GOT3 (cell line): ENCODE measurements at places on chromosomes 3 and 15.

- no peak for DNase-seq
These were observed 110.0 kb upstream of the CDIN1 start for GRCh38 chr15:36469311-36469966.

DNA sequence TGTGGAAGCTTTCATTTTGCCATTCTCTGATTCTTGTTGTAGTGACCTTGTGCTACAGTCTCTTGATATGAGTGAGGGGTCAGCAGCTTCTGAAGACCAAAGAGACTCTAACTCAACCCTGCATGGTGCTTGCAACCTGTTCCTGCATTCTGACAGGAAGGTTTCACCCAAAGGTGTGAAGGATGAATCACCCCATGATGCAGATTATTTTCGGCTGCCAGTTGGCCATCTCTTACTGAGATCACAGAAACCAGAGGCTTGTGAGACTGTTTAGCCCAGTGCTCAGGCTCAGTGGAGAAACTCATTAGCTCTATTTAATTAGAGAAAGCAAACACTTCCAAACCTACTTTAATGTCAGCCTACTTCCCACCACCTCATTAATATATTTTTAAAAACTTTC lies 29.2 kb upstream of the TPRG1 start:
- no peak for DNase-seq

DNA sequence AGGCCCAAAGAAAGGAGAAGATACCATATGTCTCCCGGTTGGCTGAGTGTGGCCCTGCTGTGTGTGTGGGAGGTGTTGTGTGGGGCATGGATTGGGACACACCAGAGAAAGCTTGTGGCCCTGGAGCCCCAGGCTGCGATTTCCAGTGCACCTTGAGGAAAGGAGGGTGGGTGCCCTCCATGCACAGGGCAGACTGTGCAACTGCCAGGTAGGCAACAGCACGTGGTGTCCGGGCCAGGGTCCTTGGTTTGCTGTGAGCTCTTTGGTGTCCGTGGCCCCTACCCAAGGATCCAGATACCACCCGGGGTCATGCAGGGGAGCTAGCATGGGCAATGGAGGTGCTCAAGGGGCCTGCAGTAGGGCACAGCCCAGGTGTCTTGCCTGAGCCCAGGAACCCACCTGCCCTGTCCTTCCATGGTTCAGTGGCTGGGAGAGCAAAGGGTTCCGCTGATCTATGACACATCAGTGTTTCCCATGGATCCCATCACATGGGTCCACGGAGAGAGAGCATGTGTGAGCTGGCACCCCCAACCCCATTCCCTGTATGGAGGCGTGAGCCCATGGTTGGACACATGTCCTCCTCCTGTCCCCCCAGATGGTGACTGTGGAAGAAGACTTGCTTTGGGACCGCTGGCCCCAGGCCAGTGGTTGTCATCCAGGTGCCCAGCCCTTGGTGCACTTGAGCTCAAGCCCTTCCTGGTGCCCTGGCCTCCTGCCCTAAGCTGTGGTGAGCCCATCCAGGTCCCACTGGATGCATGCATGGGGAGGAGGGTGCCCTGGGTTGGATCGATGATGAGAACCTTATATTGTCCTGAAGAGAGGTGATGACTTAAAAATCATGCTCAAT lies 223.4 kb downstream of the SNRPN start:
- no peak for DNase-seq

GRCh38 chr15:40750885-40751284 lies 4.2 kb downstream of the RMDN3 start:
- DNase-seq: no peak

DNA sequence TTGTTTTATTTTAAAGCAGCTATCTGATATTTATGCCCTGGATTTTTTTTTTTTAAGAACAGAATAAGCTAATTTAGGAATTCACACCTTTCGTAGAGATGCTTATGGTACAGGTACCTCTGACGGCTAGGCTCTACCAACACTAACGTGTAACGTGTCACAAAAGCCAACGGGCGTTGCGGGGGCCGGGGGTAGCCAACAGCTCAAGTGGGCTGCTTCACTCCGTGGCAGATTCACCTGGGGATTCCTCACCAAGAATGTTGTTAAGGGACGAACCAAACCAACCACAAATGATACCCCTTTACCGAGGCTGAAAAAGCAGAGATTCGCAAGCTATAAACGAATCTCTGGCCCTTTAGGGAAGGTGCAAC lies 1.0 kb downstream of the TMCC1 start:
- no peak for DNase-seq

DNA sequence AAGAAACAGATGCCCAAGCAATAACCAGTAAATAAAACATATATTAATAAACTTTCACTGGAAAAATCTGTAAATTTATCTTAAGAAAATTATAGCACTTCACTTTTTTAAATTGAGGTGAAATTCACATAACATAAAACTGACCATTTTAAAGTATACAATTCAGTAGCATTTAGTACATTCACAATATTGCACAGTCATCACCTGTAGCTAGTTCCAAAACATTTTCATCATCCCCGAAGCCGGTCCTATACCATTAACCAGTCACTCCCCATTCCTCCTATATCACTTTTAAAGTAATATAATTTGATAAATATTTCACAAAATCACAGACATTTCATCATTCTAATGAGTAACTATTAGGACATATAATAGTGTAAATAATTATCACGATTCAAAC lies 8.0 kb upstream of the LRRIQ4 start:
- DNase-seq: no peak

DNA sequence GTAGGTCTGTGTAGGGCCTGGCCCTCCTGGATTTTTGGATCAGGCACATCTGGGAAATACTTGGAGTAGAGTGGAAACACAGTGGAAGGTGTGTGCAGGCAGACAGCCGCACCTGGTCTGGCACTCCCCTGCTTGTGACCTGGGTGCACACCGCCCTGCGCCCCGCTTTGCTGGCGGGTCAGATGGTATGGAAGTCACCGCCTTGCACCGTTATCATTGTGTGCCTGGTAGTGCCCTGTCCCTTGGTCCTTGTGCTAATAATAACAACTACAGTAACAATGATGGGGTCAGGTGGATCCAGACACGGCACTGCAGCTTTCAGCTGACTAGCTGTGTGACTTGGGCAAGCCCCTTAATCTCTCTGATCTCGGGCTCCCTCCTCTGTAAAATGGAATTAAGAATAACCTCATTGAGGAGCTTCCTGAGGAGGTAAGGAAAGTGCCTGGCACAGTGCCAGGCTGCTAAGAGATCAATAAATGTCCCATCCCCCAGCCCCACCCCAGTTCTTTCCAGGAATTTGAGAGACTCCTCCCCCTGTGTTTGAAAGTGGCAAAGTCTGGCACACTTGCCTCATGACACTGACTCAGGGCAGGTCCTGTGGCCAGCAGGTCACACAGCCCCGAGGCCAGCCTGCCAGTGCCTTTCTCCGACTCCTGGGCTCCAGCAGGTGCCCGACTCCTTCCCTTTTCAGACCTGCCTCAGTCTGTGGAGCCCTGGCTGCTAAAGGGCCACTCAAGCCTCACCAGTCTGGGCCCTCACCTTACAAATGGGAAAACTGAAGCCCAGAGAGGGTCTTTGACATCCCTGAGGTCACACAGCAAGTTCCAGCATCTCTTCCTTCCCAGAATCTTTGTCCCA lies 9.8 kb downstream of the ISG20 start:
- DNase-seq: no peak

GRCh38 chr15:85005319-85005718 lies 23.7 kb downstream of the PDE8A start:
- DNase-seq: no peak

DNA sequence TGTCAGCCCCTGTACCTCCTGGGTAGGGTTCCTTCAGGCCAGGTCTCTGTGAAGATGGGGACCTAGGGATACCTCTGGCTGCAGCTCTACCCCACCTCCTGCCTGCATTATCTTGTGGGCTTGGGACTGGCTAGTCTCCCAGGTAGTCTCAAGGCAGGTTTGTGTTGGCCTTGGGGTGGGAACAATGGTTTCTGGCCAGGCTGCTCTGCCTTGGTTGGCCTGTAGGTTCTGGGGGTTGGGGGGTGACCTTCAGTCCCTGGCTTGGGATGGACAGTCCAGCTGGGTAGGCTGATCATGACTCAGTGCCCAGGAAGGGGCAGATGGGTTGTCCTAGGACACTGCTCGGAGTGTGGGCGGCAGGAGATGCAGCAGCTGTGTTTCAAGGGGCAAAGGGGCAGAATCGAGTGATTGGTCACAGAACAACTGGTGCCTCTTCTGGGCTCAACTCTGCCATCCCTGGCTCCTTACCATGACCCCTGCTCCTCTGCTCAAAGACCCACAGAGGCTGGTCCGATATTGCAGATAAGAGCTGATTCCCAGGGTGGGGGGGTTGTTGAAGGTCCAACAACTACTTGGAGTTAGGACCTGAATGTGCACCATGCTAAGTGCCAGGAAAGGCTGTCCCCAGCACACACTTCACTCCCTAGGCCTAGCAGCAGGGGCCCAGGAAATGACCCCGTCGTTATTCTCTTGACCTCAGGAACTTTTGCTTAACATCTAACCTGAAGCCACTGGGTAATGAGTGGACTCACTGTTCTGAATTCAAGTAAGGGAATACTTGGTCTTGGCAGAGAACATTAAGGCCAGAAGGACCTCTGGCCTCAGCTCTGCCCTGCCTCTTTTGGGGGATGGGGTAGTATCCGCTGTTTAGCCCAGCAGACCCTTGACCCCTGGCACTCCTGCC lies 18.1 kb upstream of the BSN start:
- DNase-seq: no peak

DNA sequence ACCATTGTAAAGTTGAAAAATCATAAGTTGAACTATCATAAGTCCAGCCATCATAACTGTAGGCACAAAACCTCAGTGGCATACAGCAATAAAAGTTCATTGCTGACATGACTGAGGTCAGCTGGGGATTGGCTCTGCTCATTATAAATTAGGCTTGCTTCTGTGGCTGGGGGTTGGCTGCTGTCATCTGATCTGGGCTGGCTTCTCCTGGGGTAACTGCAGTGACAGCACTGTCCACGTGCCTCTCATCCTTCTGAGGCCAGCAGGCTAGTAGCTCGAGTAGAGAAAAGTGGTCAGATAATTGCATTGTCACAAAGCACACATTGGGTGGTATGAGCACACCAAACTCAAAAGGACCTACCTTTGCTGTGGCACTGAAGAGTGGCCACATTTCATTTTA lies 31.3 kb downstream of the CMTM7 start:
- DNase-seq: no peak
